Karpas-422 (cell line): ENCODE measurements at places on chromosomes 7 and 10.

DNA sequence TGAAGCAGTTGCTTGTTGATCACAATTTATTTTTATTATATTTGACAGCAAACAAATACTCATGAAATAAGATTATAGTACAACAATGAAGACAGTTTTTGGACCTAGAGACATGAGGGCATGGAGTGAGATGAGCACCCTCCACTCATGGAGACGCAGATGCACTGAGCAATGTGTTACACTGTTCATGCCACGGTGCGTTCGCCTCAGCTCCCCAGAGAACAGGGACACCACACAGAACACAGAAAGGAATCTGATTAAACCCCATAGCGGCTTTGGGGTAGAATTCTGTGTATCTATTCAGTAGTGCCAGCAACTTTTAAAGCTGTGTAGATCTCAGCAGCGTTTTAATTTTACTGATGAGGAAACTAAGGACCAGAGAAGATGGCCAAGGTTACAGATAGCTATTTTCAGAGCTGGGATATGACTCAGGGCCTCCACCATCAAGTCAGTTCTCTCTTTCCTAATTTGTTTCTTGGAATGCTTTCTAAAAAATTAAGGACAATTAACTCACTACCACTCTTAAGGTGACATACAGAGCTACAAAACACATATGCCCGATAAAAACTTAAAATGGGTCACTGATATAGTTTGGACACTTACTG, 33.6 kb downstream of the FAM25A start:
- H3K27ac ChIP-seq, result no peak overlapping the region
- H3K4me1 ChIP-seq, result no peaks in the 10 kb centered on the region
- DNase-seq, result peak; percentile 6
- H3K36me3 ChIP-seq, result no peaks in the 10 kb centered on the region
- no peak overlapping the region for H3K4me3 ChIP-seq
- no peaks in the 10 kb centered on the region for H3K27me3 ChIP-seq

GRCh38 chr10:93079663-93080349, 6.1 kb downstream of the CYP26A1 start:
- H3K4me1 ChIP-seq, result no peaks in the 10 kb centered on the region
- no peaks in the 10 kb centered on the region for H3K27me3 ChIP-seq

- no peak overlapping the region for H3K4me3 ChIP-seq
- H3K4me1 ChIP-seq, result no peaks in the 10 kb centered on the region
- 0 out of 2 replicates have a peak, but pooled peaks cover 2% of the 10 kb centered on the region for H3K27me3 ChIP-seq
- no peaks in the 10 kb centered on the region for H3K36me3 ChIP-seq
- DNase-seq, result no peak
- H3K27ac ChIP-seq, result no peak overlapping the region
Observed at GRCh38 chr7:94907811-94908322, 473 bp downstream of the PPP1R9A start.

GRCh38 chr7:7732621-7733281, 14.3 kb upstream of the RPA3 start:
- no peaks in the 10 kb centered on the region for H3K36me3 ChIP-seq
- no peak for DNase-seq
- H3K27ac ChIP-seq, result no peak overlapping the region
- peaks cover 4% of the 10 kb centered on the region; the same call in 1 of the 2 replicates for H3K4me1 ChIP-seq

DNA sequence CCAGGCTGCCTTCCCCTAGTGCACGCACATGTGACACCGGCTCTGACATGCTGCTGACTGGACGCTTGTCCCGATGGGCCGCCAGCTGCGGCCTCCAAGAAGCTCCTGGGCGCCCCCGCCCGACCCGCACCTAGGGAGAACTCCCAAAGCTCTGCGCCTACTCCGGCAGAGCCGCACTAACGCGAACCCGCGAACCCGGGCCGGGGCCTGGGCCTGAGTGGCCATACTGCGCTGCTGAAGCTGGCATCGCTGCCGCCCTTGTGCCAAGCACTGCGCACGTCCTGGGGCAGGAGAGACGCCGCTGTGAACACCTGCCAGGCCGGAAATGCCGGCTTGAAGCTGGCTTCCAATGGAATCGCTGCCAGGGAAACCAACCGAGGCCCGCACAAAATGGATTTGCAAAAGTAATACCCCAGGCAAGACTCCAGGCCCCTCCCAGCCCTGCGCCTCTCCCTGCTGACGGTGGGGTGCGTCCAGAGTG, 85.1 kb downstream of the WASHC2A start:
- DNase-seq, result no peak
- H3K4me3 ChIP-seq, result no peak overlapping the region
- H3K27ac ChIP-seq, result no peak overlapping the region
- no peaks in the 10 kb centered on the region for H3K4me1 ChIP-seq
- H3K27me3 ChIP-seq, result no peaks in the 10 kb centered on the region

- peak; percentile 72 for DNase-seq
- H3K27me3 ChIP-seq, result no peaks in the 10 kb centered on the region
- H3K4me1 ChIP-seq, result peaks cover 60% of the 10 kb centered on the region
- H3K36me3 ChIP-seq, result no peaks in the 10 kb centered on the region
- 0 out of 2 replicates have a peak overlapping the region, but pooled peaks have one; percentile 2 for H3K4me3 ChIP-seq
- no peak overlapping the region; the same call in 1 of the 2 replicates for H3K27ac ChIP-seq
Observed at GRCh38 chr10:117400329-117400728, 25.1 kb upstream of the PDZD8 start.

DNA sequence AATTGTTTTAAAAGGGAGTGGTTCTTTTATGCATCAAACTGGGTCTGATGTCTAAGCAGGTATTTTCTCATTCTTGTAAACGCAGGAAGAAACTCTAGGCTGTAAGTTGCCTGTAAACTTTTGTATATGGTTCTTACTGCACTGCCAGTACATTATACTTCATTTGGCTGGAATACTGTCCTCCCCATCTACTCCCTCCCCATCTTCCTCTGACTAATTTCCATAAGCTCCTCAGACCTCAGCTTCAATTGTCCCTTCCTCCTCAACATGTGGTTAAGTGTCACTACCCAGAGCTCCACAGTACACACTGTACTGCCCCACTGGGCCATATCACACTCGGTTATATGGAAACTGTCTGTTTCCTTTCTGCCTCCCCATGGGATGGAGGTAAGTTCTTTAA, 161.4 kb upstream of the MDFIC start:
- no peak overlapping the region for H3K4me3 ChIP-seq
- H3K27ac ChIP-seq, result no peak overlapping the region
- DNase-seq, result no peak
- no peaks in the 10 kb centered on the region for H3K4me1 ChIP-seq
- H3K27me3 ChIP-seq, result no peaks in the 10 kb centered on the region
- no peaks in the 10 kb centered on the region for H3K36me3 ChIP-seq

- no peak for DNase-seq
- no peaks in the 10 kb centered on the region for H3K36me3 ChIP-seq
- H3K27ac ChIP-seq, result no peak overlapping the region
- H3K27me3 ChIP-seq, result no peaks in the 10 kb centered on the region
- no peaks in the 10 kb centered on the region for H3K4me1 ChIP-seq
- no peak overlapping the region for H3K4me3 ChIP-seq
Observed at GRCh38 chr10:34726862-34727261, 88.2 kb downstream of the PARD3 start.

DNA sequence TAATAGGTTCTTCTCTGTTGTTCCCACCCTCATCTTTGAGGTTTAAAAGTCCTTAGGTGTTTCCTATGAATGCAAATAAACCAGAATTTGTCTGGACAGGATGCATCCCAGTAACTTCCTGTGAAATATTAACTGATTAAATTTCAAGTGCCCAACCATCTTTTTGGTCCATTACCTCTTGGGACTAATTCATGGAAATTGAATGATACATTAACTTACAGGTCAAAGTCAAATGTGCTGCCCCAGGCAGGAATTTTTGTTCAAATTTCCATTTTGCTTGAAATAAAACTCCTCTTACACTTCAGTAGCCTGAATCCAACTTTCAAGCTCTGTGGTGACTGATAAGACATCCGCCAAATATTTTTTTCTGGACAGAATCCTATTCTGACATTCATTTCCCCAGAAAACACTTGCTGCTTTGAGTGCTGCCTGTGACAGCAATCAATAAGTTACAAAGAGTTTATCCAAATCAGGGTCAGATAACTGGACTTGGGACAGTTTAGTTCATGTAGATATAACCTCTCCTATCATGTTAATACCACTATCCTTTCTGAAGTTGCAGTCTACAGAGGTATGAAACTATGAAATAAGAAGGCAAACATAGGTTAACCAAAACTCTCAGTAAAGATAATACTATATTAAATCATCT, 383.5 kb downstream of the POM121L12 start:
- H3K27ac ChIP-seq, result no peak overlapping the region
- H3K4me1 ChIP-seq, result no peaks in the 10 kb centered on the region
- DNase-seq, result no peak
- no peaks in the 10 kb centered on the region for H3K27me3 ChIP-seq

- H3K4me3 ChIP-seq, result no peak overlapping the region
- H3K4me1 ChIP-seq, result no peaks in the 10 kb centered on the region
- no peaks in the 10 kb centered on the region for H3K36me3 ChIP-seq
- no peak for DNase-seq
- no peaks in the 10 kb centered on the region for H3K27me3 ChIP-seq
Observed at GRCh38 chr10:10923029-10923651, 94.5 kb upstream of the CELF2 start.

DNA sequence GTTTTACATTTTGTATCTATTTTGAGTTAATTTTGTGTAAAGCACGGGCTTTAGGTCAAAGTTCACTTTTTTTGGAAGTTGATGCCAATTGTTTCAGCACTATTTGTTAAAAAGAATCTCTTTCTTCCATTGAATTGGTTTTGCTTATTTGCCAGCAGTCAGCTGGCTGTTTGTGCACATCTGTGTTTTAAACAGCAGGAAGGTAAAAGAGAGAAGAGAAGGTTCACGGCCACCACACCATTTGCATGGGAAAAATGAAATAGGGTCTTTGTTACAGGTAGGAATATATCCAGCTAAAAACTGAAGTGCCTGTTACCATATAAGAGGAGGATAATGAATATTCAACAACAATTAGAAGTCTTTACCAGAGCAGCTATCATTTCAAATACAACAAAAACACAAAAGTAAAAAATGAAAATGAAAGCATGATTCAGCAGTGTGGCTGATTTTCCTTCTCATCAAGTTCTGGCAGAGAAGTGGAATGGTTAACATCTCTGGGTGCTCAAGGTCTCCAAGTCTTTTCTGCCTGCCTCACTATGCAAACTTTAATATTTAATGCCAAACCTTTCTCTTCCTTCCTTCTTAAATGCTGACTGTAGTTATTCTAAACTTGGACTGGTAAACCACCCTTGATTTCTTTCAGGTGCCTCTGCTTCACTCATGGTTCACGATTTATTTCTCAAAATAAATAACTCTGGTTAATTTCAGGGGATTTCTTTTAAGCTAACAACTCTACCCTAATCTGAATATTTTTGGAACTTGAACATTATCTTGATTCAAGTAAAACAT, 841.5 kb downstream of the GRM8 start:
- H3K36me3 ChIP-seq, result no peaks in the 10 kb centered on the region
- no peaks in the 10 kb centered on the region for H3K27me3 ChIP-seq
- H3K4me1 ChIP-seq, result no peaks in the 10 kb centered on the region
- no peak overlapping the region for H3K4me3 ChIP-seq

DNA sequence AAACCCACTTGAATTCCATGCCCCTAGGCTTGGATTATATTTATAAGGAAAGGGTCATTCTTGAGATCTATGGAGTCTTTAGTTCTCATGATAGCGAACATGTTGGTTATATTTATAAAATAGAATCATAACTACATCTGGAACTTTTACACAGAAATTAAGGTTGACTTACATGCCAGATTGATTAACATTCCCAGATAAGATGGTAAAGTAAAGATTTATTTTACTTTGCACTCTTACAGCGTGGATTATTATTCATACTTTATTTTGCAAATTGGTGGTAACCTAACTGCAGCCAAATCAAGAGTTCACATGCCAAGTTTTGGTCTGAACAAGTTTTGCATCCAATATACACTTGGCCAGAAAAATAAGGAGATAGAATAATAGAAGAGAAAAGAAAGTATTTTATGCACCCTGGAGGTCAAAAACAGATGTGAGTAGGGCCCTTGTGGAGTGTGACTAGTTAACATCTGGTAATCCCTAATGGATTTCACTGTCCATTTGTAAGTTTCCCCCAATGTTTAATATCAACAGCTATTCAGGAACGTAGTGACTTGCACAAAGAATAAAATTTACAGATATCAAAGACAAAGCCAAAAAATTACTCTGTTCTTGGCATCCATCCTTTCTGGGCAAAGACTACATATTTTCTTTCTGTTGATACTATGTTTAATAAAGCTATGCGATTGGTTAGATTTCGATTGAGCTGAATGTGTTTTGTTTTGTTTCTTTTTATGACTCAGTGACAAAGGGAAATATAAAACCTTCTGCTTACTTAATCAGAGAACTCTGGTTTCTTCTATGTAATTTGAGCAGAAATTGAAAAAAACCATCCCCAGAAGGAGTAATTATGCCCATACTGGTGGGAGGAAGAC, 10.1 kb upstream of the TMEM26 start:
- H3K4me3 ChIP-seq, result no peak overlapping the region
- no peaks in the 10 kb centered on the region for H3K27me3 ChIP-seq
- H3K36me3 ChIP-seq, result no peaks in the 10 kb centered on the region
- DNase-seq, result no peak
- H3K27ac ChIP-seq, result no peak overlapping the region

GRCh38 chr10:77251297-77252013, 386.2 kb downstream of the KCNMA1 start:
- no peaks in the 10 kb centered on the region for H3K36me3 ChIP-seq
- no peaks in the 10 kb centered on the region for H3K27me3 ChIP-seq
- no peak overlapping the region for H3K27ac ChIP-seq
- peak; percentile 66 for DNase-seq
